ENCODE measurements at places on chromosomes 5 and 9.

GRCh38 chr5:73418244-73418691 lies 30.3 kb downstream of the FOXD1 start:
- DNase-seq, result no peak

GRCh38 chr5:107805824-107806223 lies 135.1 kb upstream of the EFNA5 start:
- DNase-seq, result no peak

DNA sequence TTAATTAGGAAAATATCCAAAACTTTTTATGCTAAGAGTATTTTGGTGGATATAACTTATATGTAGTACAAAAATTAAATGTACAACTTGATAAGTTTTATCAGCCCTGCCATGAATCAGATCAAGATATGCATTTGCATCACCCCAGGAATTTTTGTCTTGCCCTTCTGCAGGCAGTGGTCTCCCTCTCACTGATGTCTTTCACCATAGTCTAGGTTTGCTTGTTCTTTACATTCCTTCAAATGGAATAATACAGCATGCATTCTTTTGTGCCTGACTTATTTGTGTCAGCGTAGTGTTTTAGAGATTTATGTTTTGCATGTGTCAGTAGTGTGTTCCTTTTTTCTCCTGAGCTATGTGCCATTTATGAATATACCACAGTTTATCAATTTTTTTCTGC lies 36.4 kb downstream of the RNF180 start:
- DNase-seq, result no peak

DNA sequence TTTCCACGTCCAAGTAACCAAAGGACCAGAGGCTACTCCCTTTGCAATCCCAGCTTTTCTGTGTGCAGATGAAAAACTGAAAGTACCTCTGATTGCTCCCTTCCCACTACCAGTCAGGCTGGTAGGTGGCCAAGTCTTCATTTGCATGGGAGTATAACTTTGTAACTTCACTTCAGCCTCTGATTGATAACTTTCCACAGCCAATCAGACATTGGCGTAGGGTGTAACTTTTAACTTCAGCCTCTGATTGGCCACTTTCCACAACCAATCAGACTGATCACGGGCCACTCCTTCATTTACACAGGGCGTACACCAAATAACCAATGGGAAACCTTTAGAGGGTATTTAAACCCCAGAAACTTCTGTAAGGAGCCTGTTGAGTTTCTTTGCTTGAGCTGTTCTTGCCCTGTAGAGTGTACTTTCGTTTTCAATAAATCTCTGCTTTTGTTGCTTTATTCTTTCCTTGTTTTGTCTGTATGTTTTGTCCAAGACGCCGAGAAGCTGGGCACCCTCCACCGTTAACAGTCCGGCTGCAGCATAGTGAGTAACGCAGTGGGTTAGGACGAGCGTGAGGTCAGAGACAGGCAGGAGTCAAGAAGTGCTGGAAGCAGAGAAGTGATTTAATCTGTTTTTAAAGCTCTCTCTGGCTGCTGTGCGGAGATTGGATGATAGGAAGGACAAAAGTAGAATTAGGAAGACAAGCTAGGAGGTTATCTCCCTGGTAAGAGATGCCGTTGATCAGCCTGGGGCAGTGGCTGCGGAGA lies 3.5 kb upstream of the EXOSC2 start:
- DNase-seq, result peak; percentile 95

DNA sequence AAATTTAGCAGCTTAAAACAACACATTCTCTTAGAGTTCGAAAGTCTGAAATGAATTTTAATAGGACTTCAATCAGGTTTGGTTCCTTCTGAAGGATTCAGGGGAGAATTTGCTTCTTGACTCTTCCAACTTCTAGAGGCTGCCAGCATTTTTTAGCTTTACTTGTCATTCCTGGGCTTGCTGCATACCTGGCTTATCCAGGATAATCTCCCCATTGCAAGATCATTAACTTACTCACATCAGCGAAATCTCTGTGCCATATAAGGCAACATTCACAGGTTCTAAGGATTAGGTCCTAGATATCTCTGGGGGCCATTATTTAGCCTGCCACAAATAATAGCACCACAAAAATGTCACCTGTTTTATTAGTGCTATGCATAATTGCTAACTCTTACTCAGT lies 46.2 kb upstream of the PCSK5 start:
- DNase-seq, result no peak

DNA sequence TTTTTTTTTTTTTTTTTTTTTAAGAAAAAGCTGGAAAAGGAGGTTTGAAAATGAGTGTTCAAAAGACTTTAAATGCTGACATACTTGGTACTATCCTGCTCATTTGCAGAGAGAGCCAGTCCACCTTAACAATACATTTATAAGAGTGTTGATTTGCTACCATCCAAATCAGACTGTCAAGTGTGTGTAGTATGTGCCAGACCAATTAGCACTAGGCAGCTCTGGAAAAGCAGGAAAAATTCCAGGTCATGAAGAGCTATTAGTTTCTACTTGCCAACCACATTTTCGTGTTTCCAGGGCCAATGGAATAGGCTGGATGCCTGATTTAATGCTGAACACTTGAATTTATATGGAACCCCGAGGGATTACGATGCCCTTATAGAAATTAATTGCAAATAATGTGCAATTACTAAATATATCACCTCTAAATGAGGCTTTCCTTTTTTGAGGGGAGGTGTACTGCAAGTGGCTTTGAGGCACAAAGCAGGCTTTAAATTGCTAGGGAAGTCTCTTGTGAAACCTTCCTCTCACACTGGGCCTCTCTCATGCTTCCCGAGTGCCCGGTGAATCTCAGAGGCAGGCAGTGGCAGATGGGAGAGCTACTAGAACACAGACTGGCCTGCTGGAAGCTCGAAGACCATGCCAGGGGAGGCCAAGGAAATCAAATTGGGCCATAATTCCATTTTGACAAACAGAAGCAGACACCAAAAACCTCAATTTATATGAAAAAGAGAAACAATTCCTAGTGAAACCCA lies 178.7 kb downstream of the PPP2R2B start:
- DNase-seq, result no peak

- DNase-seq, result no peak
These were observed 416.5 kb downstream of the TAF11L14 start for GRCh38 chr5:18050776-18051175.

DNA sequence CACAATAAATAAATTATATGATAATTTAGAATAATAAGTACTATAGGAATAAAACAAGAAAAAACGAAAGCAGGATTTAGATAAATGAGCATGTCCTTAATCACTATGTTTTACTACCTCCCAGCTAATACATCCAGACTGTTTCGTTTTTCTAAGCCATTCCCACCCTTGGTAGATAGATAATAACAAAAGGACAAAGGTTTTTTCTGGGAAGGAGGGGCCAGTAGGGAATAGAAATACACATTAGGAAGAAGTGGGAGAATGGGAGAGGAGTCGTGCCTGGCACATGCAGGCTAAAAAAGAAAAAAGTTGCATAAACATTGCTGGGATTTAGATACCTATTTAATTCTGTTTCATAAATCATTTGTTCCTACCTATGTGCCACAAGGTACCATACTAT lies 97.1 kb downstream of the MTX3 start:
- DNase-seq, result no peak

- peak; percentile 82 for DNase-seq
These were observed 64.0 kb downstream of the OTULIN start for GRCh38 chr5:14728459-14728938.

GRCh38 chr5:422323-423232 lies 20.4 kb upstream of the EXOC3 start:
- no peak for DNase-seq

DNA sequence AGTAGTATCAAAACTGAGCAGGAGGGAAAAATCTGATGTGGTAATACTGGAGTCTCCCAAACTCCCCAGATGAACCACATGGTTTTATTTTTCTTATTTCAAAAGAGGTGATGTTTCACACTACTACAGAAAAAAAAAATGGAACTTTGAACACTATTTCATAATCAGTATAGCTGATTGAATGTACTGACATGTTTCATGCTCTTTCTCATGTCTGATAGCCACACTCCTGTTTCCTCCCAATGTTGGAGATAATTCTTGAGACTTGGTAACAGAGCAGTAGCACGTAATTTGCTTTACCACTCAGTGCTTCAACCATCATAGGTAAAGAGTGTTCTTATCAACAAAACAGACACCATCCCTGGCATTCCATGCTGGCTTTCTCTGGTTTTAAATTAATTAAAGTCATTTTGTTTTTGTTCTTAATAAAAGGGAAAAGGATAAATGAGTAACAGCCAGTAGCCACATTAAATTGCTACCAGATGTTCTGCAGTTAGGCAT lies 85.2 kb downstream of the MUSK start:
- no peak for DNase-seq

GRCh38 chr5:34054400-34054729 lies 11.4 kb upstream of the C1QTNF3 start:
- no peak for DNase-seq

GRCh38 chr5:169921384-169921783 lies 58.9 kb downstream of the INSYN2B start:
- no peak for DNase-seq

- no peak for DNase-seq
These were observed 100.4 kb downstream of the GAPVD1 start for GRCh38 chr9:125361837-125362531.

DNA sequence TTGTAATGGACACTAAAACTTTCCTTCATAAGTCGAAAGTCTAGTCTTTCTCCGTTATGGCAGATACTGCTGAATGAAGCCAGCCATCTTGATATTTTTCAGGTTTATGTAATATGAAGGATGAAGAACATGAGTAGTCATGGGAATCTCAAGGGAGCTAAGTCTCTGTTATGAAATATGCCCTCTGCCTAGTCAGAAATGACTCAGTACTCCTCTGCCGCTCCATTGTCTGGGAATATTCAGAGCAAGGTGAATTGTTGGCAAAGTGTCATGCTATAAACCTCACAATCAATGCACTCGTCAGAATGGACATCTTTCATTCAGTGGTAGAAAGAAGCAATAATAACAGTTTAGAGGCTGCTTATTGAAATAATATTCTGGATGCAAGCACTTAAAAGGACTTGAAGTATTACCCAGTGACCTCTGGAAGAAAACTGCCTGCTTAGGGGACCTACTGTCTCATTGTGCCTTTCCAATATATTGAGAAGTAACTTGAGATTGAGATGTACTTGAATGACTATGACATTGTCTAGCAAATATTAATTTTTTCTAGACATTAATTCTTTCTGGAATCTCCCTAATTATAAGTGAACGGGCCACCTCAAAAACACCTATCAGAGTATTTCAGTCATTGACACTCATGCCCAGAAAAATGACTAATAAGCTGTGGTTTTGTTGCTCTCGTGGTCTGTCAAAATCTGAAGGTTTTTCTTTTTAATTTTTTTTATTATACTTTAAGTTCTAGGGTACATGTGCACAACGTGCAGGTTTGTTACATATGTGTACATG lies 1011.5 kb upstream of the ACO1 start:
- no peak for DNase-seq

- DNase-seq, result no peak
These were observed 145.3 kb downstream of the TTLL11 start for GRCh38 chr9:121947775-121948174.

DNA sequence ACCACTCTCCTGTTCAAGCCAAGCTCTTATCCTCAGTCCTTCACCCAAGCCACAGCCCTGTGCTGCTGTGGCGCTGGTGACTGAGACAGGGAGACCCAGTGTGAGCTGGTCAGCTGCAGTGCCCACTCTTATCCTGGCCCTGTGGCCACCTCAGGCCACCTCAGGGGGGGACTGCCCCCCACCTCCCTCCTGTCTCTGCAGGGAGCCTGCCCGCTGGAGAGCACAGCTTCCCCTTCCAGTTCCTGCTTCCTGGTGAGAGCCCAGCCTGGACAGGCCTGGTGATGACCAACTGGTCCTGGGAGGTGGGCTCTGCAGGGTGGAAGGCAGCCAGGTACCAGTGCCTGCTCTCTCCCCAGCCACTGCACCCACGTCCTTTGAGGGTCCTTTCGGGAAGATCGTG lies 5.5 kb upstream of the EHMT1 start:
- no peak for DNase-seq

GRCh38 chr9:118269623-118270022 lies 565.4 kb downstream of the TLR4 start:
- DNase-seq, result no peak

- DNase-seq, result no peak
These were observed 56.1 kb downstream of the ANKRD55 start for GRCh38 chr5:56176871-56177533.

GRCh38 chr5:14812166-14812565 lies 59.4 kb downstream of the ANKH start:
- DNase-seq, result no peak

- DNase-seq, result no peak
These were observed 7.8 kb downstream of the MED10 start for GRCh38 chr5:6370580-6370979.

GRCh38 chr9:119368681-119369581 lies at the start of gene BRINP1:
TSS of gene BRINP1 (minus strand) at chr9:119369435. CDS start at chr9:119313355, 56,080 bp downstream.
- no peak for DNase-seq

DNA sequence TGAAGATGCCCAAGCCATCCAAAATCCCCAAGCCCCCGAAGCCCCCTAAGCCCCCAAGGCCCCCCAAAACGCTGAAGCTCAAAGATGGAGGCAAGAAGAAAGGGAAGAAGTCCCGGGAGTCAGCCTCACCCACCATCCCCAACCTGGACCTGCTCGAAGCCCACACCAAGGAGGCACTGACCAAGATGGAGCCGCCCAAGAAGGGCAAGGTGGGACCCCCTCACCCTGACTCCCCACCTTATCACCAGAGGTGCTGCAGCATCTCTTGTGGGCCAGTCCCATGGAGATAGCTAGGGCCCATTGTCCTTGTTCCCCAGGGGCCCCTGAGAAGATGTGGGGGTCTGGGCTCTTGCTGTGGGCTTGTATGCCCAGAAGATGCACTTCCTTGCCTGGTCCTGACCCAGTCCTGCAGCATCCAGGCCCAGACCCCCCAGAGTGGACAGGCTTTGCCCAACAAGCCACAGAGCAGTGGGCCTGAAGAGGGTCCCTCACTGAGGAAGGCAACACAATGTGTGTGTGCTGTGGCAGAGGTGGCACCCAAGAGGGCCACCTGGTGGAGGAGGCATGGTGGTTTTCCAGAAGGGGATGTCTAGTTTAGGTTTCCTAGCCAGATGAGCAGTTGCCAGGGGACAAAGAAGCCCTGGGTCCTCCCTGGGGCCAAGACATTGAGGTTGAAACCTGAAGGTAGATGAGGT lies 84.1 kb downstream of the PHF2 start:
- DNase-seq, result no peak

- DNase-seq, result no peak
These were observed 110.5 kb downstream of the GAS1 start for GRCh38 chr9:86836797-86837196.

DNA sequence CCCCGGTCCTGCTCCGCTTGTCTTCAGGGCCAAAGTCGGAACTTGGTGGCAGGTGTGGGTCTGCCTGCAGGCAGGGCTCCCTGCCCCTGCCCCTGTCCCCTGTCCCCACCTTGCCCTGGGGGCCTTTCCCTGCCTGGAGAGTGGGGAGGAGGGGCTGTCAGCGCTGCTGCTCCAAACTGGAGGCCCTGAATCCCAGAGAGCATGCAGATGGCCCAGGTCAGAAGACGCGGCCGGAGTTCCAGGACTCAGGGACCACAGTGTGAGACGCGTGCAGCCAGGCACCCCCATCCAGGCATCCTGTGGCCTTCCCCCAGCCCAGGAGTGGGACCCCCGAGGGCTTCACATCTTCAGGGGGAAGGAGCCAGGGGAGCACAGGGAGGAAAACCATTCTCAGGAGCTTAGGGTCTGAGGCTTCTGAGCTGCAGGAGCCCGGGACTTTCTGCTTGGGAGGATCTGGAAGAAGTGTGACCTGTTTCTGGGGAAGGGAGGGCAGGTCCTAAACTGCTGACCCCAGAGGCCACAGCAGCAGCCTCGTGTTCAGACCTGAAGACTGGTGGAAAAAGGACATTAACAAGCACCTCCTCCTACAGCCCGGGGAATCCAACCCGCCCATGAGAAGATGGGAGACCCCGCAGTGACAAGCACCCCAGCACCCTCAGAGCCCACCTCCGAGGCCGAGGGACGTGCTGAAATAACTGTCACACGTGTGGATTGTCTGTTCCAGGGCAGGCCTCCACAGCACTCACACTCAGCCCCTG lies 38.0 kb downstream of the RASGEF1C start:
- no peak for DNase-seq

Data from HuH-7 (cell line).